ENCODE measurements at places on chromosomes 6 and 20.

- DNase-seq: no peak
Measured at GRCh38 chr6:26439151-26440125, 866 bp upstream of the BTN3A3 start.

GRCh38 chr6:144335914-144336313, 50.8 kb downstream of the UTRN start:
- DNase-seq: no peak

DNA sequence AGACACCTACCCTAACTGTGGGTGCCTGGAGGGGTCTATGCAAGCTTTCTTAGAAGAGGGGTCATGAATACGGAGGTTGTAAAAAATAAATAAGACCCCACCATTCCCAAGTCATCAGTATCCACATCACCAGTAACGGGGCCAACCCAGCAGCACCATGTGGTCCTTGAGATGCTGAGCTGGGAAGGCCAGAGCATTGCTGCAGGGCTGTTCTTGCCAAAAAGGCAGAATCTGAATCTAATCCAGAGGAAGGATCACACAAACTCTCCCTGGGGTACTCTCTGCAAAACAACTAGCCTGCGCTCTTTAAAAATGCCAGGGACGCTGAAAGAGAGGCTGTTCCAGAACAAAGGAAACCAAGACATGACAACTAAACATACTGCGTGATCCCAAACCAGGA, 43.2 kb downstream of the SSR1 start:
- DNase-seq: no peak

DNA sequence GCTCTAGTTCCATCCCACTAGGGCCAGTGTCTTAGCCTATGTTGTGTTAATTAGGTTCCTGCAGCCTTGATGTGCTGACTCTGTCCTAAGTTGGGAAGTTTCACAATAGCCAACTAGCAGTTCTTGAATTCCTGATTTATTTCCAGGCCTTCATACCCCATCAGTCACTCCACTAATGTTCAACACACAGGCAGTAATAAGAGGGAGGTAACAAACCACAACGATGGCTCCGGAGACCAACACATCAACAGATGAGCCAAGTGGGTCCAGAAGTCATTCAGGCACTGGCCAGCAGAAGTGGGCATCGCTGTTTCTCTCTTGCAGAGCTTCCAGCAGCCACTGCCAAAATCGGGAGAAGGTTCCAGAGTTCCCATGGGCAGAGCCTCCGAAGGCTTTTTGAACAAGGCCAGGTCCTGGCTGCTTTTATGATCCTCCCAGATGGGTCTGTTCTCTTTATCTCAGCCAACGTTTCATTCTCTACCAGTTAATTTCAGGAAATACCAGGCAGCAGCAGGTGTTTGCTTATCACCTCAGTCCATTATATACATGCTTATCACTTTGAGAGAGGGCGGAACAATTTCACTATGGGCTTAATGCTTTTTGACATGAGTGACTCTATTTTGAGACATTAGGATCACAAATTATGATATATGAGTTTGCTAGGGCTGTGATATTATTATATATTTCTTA, 48.5 kb upstream of the NOP56 start:
- no peak for DNase-seq

DNA sequence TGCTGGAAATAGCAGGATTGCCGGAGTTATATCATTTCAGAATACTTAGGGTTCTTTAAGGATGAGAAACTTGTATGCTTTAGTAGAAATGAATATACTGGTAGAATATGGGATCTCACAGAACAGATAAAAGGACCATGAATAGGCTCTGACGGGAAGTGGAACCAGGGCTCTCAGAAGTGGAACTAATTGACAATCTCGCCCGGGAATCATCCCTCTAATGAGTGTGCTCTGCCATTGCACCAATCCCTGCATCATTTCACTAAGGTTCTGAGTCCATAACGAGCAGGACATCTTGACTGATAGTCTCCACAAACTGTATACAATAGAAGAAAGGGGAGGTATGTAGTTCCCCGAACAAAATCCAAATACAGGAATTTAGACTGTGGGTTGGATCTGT, 150.1 kb downstream of the COL9A1 start:
- no peak for DNase-seq

DNA sequence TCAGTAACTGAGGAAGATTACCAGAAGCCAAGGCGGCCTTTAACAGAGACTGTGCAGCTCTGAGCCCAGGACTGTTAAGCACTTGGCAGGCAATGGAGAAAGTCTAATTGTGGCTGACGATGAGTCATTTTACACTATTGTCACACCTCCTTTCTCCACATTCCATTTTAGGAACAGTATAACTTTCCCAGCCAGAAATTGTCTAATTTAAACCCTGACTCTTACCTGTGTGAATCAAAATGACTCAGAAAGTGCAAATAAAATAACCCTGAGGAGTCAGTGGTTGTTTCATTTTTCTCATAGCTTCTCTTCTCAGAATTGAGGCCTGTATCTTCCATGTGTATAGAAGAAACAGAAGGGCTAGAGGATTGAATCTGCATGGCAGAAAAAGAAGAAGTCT, 40.0 kb upstream of the OPN5 start:
- no peak for DNase-seq

DNA sequence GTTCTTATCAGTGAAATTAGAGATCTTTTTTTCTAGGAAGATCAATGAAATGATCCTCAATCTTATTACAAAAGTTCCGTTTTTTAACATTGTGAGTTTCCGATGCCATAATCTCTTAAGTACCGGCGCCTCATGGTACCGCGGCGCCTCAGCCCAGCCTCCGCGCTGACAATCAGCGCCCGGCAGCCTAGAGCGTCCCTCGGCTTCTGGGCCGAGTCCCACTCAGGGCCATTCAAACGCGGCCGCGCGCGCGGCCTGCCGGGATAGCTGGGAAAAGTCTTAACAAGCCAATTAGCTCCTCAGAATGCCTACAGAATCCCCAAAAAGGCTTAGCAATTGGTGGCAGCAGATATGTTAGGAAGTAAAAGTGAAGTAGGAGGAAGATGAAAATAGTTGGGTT, 204.8 kb downstream of the ADGB start:
- DNase-seq: no peak

DNA sequence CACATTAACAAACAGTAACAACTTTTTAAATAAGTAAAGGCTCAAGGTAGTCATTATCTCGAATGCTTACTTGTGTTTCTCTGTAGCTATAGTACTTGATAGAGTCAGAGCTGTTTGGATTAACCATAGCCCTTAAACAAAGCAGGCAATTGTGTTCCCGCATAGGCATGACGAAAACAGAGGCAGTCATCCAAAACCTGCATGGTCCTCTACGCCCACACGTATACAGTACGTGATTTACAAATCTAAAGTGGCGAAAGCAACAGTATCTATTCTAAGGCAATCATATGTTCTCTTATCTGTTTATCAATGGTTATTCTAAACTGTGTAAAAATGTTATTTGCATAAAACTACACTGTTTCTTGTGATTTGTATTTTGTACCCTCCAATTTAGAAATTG, 31.8 kb downstream of the HFE start:
- DNase-seq: no peak

DNA sequence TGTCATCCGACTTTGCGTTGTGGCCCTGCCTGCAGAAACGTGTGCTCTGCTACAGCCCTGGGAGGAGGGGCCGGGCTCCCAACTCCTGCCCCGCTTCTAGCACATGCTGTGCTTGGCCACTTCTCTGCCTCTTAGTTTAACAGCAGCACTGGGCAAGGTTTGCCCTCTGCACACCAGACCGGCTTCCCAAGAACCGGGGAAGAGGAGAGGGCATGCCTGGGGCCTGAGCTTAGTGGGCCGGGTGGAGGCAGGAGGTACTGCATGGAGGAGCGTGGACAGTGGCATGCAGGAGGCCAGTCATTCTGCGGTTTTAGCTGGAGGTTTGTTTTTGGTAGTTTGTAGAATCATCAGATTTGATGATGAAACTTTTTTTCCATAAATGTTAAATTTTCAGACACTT, 45.5 kb downstream of the CEP43 start:
- no peak for DNase-seq

GRCh38 chr6:1610497-1611321, 994 bp downstream of the FOXC1 start:
- no peak for DNase-seq

DNA sequence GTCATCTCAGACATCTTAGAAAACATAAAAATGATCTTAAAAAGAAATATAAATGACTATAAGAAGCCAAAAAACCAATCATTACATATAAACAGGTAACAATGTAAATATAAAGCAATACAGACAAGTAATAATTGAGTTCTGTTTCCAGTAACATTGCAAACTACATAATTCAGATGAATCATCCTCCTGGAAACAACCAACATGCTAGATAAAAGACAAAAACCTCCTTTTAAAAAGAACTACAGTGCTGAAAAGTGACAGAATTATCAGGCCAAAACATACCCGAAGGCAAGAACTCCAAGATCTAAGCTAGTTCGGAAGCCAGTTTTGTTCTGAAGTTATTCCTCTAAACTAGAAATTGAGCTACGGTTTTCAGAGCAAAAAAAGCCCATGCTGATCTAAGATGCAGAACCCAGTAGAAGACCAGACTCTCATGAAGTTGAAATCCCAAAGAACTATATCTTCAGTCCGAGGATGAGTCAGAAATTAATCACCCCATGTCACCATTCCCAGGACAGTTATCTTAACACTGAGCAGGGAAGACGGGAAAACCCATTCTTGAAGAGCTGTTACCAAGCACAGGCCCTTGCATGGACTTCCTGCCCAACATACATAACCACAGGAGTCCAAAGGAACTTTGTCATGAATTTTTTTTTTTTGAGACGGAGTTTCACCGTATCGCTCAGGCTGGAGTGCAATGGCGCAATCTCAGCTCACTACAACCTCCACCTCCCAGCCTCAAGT, 9.8 kb downstream of the PGM3 start:
- no peak for DNase-seq

DNA sequence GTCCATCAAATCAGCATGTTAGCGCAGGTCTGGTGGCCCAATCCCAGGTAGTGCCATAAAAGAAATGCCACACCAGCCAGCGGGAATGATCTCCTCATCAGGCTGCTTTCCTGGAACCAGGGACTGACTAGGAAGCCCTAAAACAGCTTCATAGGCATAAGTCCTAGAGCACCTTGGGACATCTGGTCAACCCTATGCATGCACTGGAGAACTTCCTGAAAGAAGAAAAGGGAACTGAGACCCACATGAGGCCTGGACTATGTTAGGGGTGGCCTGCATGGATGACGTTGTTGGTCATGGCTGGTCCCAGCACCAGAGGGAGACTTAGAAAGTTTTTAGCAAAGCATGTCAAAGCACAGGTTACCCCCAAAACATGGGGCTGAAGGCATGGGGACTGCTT, 7.6 kb upstream of the KCNK16 start:
- no peak for DNase-seq

DNA sequence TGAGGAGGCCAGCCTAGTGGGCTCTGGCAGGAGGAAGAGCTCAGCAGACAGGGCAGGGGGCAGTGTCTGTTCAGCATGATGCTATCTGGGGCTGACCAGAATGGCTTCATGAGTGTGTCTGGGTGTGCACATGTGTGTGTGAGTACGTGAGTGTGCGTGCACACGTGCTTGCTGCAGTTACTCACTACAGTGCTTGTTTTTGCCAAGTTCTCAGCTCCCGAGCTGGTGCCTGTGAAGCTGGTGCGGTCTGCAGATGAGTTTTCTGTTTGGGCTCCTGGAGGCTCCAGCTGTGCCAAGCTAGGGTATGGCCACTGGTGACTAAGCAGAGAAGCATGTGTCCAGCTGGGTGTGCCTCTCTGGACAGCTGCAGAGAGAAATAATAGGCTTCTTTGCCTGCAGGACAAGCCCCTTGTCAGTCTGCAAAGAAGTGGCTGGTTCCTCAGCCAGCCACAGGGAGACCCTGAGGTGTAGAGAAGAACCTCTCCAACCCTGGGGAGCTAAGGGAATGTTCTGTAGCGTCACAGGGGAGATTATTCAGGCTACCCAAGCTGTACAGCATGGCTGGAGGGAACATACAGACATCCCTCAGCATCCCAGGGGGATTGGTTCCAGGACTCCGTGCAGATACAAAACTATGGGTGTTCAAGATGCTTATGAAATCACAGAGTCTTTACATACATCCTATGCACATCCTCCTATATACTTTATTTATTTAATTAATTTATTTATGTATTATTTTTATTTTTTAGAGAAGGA, 40.2 kb upstream of the FAM50B start:
- DNase-seq: no peak

DNA sequence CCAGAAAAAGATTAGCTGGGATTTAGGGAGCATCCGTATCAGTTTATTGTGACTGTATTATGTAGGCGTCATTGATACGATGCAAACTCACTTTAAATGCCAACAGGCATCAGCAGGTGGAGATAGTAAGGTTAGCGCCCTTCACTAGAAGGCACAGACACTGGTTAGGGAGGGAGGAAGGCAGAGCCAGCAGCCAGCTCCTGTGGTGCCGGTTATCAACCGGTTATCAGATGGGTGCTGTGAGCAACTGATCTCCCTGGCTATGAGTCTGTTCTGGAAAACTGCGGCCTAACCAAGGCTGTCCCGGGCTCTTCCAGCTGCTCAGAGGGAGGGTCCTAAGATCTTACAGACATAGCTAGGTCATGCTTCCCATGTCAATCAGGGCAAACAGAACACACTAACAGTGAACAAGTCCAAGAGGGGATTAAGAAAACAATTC, 47.5 kb upstream of the CD93 start:
- no peak for DNase-seq

GRCh38 chr6:5785249-5785648, 221.5 kb downstream of the NRN1 start:
- no peak for DNase-seq

- DNase-seq: no peak
Measured at GRCh38 chr6:81572020-81572419, 180.5 kb downstream of the TENT5A start.

- DNase-seq: no peak
Measured at GRCh38 chr6:26457264-26457805, 420 bp upstream of the BTN2A1 start.

DNA sequence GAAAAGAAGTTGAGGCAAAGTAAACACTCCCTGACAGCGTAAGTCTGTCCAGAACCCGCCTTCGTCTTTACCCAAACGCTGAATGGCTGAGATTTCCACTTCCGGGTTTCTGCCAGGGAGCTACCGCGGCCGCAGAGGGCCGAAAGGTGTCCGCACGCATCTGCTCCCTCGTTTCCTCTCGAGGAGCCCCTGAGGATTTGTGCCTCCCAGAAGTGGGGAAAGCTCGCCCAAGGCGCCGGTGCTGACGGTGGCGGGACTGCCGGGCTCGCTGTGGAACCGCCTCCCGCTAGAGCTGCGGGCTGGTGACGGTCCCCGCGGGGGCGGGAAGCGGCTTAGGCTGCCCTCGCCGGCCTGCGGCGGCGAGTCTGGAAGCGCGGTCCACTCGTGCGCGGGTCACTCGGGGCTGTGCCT, 1760.2 kb upstream of the DEFB115 start:
- DNase-seq: no peak

GRCh38 chr6:20839630-20840029, 305.4 kb downstream of the CDKAL1 start:
- no peak for DNase-seq

GRCh38 chr6:47922391-47922790, 140.6 kb downstream of the OPN5 start:
- no peak for DNase-seq

GRCh38 chr20:16661756-16662155, 68.1 kb upstream of the SNRPB2 start:
- no peak for DNase-seq

All from activated CD4-positive, alpha-beta T cell treated with anti-CD3 and anti-CD28 coated beads for 4 hours (primary cell).